ENCODE measurements at places on chromosomes 1 and 21.
A peak's percentile ranks its signal among the peaks of the same experiment; 100 is the strongest.

DNA sequence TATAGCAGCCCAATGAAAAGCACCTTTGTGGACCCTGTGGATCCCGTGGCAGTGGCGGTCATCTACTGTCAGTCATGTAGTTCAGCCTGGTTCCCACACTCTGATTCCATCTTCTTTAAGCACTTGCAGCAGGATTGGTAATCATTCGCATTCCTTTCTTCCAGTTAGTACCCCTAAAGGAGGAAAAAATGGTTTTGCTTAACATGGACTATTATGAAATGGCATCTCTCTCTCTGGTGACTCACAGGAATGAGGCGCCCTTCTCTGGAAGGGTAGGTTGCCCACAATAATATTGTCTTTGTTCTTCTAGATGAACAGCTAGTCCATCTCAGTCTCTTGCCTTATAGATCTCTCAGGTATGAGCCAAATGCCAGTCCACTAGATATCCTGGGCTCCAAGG is 127.9 kb upstream of the MROH9 start:
- no peak for DNase-seq

DNA sequence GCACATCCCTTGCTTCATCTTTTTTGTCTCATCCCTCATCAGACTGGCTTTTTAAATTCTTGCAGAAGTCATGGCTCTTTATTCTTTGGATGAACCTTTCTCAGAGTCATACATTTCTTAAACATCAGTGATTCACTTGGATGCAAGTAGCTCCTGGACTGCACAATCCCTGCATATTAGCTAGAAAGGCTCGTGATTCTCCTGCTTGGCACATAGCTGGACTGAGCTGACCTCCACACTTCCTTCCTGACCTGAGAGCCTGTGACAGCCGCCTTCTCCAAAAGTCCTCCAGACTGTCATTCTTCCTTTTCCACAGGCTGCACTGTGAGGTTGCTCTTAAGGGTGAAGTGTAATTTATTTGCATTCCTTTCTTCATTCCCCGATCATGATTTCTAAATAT is 109.4 kb downstream of the RGL1 start:
- DNase-seq = no peak

DNA sequence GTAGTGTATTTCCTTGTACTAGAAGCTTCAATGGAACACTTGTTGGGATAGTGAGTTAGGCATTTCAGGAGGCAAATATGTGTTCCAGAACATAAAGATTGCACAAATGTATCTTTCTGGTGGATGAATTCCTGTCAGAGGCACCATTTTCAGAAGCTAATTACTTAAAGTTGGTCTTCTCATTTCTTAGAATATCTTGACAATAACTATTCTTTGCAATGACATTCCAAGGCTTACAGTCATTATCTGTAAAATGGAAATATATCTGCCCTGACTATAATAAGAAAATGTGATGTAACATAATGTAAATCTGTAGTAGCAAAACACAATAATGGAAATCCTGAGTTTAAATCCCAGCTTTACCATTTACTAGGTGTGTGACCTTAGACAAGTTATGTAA is 2.7 kb downstream of the VCAM1 start:
- DNase-seq = no peak

DNA sequence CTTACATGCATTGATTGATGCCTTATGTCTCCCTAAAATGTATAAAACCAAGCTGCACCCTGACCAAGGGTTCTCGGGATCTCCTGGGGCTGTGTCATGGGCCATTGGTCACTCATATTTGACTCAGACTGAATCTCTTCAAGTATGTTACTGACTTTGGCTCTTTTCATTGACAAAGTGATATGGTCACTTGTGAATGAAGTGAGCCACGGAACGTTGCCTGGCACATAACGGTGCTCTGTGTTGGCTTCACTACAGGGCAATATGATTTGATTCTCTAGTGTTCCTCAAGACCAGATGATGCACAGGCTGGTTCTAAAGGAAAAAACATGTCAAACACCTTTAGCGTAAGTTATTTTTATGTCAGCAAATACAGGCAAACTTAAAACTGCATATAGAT is 11.4 kb upstream of the IL10RB start:
- DNase-seq = no peak

DNA sequence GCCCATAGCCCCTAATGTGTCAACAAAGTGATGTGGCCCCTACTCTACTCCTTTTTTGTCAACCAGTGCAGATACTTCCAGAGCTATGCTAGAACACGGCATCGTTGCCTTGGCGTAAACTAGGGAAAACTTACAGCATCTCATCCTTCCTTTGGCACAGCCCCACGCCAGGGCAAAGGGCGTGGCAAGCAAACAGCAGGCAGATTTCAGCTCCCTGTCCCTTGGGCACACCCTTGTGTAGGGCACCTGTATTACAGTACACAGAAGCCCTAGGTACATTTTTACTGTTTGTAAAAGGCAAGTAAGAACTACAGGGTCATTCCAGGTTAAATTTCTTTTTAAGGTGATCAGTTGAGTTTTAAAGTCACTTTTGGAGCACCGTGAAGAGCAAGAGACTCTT is 29.3 kb downstream of the PRDX6 start:
- DNase-seq = no peak

GRCh38 chr1:35369922-35370671 is 101.6 kb downstream of the ZMYM4 start:
- peak; percentile 9 for DNase-seq

All from occipital lobe (tissue), 3 donors.